Left ventricle myocardium inferior (tissue), 1 donor: ENCODE measurements at places on chromosomes 1 and 21. TPM values are rescaled to one million over a fixed set of nuclear protein-coding genes. Genes with fewer than 3 reads are reported as not detected.
A peak's percentile ranks its signal among the peaks of the same experiment; 100 is the strongest.

DNA sequence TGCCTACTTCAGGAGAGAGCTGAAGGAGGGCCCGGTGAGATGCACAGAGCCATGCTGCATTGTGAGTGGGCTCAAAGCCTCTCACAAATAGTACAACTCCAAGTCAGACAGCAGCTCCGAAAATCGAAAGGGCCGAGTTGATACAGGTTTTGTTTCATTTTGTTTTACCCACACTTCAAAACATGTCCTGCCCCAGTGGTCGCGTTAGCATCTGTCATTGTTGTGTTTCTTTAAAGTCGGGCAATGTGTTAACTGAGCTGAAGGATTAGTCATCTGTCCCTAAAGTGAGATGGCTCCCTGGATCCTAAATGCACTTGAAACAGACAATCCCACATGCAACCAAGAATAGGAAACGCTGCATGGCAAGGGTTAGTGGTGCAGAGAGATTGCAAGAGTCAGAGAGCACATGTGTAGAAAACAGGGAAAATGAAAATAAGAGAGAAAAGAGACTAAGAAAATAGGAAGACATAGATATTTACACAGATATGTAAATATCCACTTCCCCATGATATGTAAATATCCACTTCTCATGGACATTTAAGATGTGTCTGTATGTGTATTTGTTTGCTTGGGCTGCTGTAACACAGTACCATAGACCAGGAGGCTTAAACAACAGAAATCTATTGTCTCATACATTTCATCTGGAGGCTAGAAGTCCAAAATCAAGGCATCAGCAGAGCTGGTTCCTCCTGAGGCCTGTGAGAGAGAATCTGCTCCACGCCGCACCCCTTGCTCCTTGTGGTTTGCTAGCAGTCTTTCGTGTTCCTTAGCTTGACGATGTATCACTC, 131.4 kb upstream of the RAB4A start:
- no peak for DNase-seq
- no peaks in the 10 kb centered on the region for H3K4me1 ChIP-seq
- H3K27me3 ChIP-seq, result peaks cover 7% of the 10 kb centered on the region
- H3K36me3 ChIP-seq, result no peaks in the 10 kb centered on the region
- no peak overlapping the region for H3K4me3 ChIP-seq

COL9A2 gene
- total RNA-seq, result 0.27 TPM

- no peak for DNase-seq
- no peaks in the 10 kb centered on the region for H3K27me3 ChIP-seq
- H3K4me1 ChIP-seq, result peaks cover 24% of the 10 kb centered on the region
- no peaks in the 10 kb centered on the region for H3K36me3 ChIP-seq
- no peak overlapping the region for H3K4me3 ChIP-seq
These were observed 13.7 kb downstream of the RHEX start for GRCh38 chr1:206066479-206067171.

GBP3 gene
- total RNA-seq, result 7.9 TPM

DNA sequence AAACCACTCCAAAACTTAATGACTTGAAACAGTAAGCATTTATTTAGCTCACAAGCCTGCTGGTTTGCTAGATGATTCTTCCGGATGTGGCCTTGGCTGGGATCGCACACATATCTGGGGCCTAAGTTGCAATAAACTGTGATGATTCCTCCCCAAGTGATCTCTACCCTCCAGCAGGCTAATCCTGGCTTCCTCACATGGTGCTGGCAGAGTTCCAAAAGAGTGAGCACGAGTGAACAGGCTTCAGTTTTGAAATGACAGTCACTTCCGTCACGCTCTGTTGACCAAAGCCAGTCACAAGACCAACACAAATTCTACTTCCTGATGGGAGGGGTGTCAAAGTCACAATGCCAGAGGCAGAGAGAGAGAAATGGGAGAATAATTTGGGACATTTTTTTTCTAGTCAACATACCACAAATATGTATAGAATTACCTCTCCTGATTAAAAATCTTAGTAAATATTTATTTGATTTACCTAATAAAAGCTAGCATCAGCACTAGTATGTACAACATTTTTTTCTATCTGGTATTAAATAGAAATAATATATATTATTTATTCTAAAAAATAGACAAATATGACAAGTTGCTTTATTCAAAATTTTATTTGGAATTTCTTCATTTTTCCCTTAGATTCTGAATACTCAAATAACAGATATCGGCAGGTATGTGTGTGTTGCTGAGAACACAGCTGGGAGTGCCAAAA, 292.7 kb downstream of the TPR start:
- peaks cover 10% of the 10 kb centered on the region for H3K4me1 ChIP-seq
- peaks cover 6% of the 10 kb centered on the region for H3K36me3 ChIP-seq
- DNase-seq, result peak; percentile 61
- peak overlapping the region; percentile 5 for H3K27ac ChIP-seq

- H3K4me3 ChIP-seq, result no peak overlapping the region
- no peaks in the 10 kb centered on the region for H3K36me3 ChIP-seq
- H3K27me3 ChIP-seq, result no peaks in the 10 kb centered on the region
- DNase-seq, result no peak
These were observed 14.4 kb downstream of the FRRS1 start for GRCh38 chr1:99751877-99752504.

- DNase-seq, result no peak
- H3K27me3 ChIP-seq, result peaks cover 12% of the 10 kb centered on the region
- H3K4me3 ChIP-seq, result no peak overlapping the region
- H3K27ac ChIP-seq, result no peak overlapping the region
These were observed 151.3 kb upstream of the COL6A1 start for GRCh38 chr21:45830221-45830640.

SPRR2A gene
- total RNA-seq, result not detected

- no peaks in the 10 kb centered on the region for H3K36me3 ChIP-seq
- DNase-seq, result no peak
- no peaks in the 10 kb centered on the region for H3K4me1 ChIP-seq
- no peak overlapping the region for H3K4me3 ChIP-seq
- H3K27me3 ChIP-seq, result peaks cover 11% of the 10 kb centered on the region
These were observed 12.2 kb upstream of the TNR start for GRCh38 chr1:175755516-175756070.

DNA sequence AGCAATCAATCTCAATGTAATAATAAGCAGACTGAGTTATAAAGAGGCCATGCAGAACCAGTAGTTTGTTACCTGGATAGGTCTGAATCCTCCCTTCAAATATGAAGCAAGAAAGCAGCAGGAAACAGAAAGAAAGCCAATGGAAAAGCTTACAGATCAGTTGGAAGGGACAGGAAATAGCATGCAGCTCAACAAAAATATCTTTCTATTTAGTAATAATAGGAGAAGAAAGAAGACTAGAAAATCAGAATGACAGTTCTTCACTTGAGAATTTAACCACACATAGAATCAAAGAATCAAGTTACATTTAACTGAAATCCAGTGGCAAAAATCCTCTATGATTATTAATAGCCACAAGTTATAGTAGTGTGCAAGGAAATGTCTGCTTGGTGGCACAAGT, 194.4 kb downstream of the EIF4G3 start:
- H3K27me3 ChIP-seq, result no peaks in the 10 kb centered on the region
- H3K36me3 ChIP-seq, result no peaks in the 10 kb centered on the region
- peaks cover 14% of the 10 kb centered on the region for H3K4me1 ChIP-seq
- no peak overlapping the region for H3K4me3 ChIP-seq
- no peak overlapping the region for H3K27ac ChIP-seq

- peak overlapping the region; percentile 92 for H3K27ac ChIP-seq
- H3K4me1 ChIP-seq, result peaks cover 44% of the 10 kb centered on the region
- peak overlapping the region; percentile 78 for H3K4me3 ChIP-seq
- no peaks in the 10 kb centered on the region for H3K36me3 ChIP-seq
- no peak for DNase-seq
- no peaks in the 10 kb centered on the region for H3K27me3 ChIP-seq
These were observed 825 bp upstream of the DPH5 start for GRCh38 chr1:101026430-101026788.

GRCh38 chr1:230068621-230068873, 1.5 kb downstream of the GALNT2 start:
- peak overlapping the region; percentile 93 for H3K27ac ChIP-seq
- DNase-seq, result no peak
- H3K27me3 ChIP-seq, result no peaks in the 10 kb centered on the region
